Activated T-helper 1 cell treated with anti-CD3 and anti-CD28 coated beads, Interleukin-2, amount 50 U/mL, for 16 hours (primary cell): ENCODE measurements at places on chromosomes 1 and 21.

- DNase-seq: no peak
Observed at GRCh38 chr1:186183970-186184628, 191.0 kb downstream of the TPR start.

GRCh38 chr1:204344665-204345355, 14.9 kb downstream of the PLEKHA6 start:
- no peak for DNase-seq

DNA sequence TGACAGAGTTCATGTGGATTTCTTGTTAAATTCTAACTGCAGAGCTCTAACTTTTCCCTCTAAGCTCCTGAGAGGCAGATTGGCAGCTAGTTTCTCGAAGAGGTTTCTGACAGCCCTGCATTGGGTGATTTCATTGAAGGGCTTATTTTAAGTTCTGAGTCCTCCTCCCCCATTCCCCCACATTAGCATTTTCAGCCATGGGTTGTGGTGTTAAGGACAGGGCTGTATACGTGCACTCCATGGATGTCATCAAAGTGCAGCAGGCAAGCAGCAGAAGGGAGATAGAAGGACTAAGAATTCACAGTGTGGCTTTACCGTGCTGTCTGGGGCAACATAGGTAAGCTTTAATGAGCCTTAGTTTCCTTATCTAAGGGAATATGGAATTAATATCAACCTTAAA, 19.0 kb downstream of the CRYZ start:
- no peak for DNase-seq

DNA sequence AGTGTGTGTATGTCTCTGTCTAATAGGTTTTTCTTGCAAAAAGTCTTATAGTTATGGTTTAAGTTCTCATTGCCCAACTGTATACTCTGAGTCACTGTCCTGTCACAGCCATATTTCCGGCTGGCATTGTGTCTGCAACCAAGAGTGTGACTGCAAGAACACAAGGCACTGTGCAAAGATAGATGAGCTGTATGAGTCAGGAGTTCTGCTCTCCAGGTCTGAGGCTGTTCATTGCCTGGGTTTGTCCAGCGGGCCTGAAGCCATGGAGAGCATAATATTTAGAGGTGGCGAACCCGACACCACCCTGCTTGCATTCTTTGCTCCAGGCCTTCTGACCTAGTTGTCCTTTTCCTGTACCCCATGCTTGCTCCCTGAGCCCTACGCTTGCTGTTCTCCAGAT, 50.9 kb upstream of the CNIH3 start:
- no peak for DNase-seq

DNA sequence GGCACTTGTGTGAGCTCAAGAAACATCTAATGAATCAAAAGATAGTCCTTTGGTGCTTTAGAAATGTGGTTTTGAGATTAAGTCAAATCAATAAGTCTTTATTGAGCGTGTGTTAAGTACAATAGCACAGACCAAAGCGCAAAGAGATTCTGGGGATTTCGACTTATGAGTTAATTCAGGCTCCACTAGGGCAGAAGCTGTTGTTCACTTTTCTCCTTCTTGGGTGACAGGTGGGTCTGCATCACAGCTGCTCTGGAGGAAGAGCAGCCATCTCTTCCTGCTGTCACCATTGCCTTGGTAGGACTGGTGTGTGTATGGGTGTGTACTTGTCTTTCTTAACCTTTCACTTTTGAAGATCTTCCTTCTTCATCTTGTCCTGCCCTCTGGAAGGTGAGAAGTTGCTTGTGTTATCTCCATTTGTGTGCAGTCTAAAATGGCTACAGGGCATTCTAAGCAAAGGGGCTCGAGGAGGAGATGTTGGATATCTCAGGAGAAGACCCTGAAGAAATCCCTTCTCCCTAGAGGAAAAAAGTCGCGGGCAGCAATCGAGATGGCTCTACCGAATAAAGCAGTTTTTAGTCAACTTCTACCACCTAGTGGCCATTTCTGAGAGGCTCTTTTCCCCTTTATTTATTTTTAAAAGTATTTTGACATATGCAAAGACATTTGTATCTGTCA, 22.9 kb upstream of the DISC1 start:
- DNase-seq: no peak

DNA sequence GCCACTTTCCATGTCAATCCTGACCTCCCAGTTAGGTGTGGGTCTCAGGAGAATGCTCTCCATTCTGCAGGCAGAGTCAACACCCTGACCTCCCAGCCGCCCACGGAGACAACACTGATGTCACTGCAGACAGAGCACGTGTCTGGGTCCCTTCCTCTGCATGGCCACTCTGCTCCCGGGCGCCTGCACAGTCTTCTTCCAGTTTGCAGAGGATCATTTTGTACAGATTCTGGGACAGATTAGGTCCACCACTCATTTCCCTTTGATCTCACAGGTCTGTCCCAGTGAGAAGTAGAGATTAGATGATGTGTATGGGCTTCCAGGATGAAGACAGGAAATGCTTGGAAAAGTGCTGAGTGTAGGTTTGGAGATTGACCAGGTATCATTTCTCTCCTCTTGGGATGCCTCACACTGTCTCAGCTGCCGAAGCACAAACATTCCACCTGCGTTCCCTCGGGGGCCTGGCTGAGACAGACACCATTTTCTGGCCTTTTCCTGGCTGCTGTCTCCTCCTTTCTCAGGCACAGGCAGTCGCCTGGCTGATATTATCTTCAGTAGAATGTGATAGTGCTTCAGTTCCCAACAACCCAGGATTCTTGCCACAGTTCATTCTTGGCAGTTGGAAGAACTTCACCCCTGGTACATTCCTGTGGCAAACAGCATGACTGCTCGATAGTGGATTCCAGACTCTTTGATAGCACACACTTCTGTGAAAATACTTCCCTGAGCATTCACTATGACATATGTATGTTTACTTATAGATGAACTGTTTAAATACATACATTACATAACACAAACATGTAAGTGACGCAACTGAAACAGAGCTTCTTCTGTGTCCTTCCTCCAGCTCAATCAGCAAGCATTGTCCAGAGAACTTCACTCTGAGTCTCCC, 7.9 kb downstream of the MYBPHL start:
- no peak for DNase-seq

DNA sequence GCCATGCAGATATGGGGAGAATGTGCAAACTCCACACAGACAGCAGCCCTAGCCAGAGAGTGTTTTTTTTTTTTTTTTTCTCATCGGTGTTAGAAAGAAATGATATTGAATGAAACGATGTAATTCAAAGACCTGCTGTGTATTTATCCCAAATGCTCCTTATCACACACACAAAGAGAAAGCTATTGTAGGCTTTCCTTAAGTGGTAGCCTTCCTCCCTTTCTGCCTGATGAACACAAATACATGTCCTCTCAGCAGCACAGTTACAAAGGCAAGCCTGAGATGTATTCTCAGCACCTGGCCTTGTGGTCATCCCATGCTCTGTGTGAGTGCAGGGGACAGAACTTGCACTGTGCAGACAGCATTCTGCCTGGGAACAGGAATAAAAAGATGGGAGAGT, 93.8 kb downstream of the PLPPR5 start:
- no peak for DNase-seq

DNA sequence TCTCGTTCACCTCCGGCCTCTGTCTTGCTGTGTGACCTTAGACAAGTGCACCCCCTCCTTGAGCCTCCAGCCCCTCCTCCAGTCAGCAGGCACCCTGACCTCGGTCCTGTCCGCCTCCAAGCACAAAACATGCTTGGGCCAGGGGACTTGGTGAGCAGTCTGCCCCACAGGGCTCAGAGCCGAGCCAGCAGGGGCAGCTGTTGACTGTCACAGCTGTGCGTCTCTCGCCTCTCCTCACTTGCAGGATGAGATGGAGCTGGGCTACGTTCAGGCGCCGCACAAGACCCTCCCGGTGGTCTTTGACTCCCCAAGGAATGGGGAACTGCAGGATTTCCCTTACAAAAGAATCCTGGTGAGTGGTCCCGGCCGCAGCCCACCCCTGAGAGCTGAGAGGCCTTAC, 24.2 kb downstream of the PADI3 start:
- DNase-seq: no peak

DNA sequence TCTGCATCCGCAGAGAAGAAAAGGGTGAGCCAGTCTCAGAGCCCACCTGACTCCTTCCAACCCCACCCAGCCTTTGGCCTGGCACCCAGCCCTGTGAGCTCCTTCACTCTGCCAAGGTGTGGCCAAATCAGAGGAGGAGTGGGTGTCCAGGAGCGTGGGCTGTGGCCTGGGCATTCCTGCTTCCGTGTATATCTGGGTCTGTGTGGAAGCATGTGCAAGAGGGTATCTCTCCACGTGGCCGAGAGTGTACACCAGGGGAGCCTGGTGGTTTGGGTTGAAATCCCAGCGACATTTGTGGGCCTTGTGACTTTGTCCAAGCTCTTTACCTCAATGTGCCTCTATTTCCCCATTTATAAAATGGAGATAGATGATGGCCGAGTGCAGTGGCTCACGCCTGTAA, 29.8 kb downstream of the CDCP2 start:
- no peak for DNase-seq
